CD4-positive, alpha-beta T cell treated with Interleukin-6 for 4 hours (primary cell): ENCODE measurements at places on chromosomes 12 and 14.

DNA sequence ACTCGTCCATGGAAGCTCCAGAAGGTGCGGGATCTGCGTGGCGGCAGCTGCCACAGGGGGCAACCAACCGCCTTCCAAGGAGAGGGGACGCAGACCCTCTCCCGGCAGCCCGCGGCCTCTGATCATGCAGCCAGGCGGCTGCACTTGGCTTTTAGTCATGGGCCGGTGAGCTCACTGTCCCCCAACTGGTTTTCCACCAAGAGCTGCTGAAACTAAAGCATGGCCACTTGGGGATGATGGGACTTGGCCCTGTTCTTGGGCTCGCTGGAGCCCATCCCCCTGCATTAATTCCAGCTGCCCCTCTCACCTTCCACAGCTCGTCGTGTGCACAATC, 39.1 kb downstream of the CCDC85C start:
- DNase-seq: no peak

GRCh38 chr12:3130057-3130830, 53.1 kb downstream of the TSPAN9 start:
- DNase-seq: no peak

- DNase-seq: no peak
These were observed 8.9 kb upstream of the MSRB3 start for GRCh38 chr12:65269603-65270002.

- no peak for DNase-seq
These were observed 924.5 kb downstream of the AACS start for GRCh38 chr12:125989696-125990095.

- no peak for DNase-seq
These were observed 135.4 kb downstream of the UNC79 start for GRCh38 chr14:93566065-93566693.

DNA sequence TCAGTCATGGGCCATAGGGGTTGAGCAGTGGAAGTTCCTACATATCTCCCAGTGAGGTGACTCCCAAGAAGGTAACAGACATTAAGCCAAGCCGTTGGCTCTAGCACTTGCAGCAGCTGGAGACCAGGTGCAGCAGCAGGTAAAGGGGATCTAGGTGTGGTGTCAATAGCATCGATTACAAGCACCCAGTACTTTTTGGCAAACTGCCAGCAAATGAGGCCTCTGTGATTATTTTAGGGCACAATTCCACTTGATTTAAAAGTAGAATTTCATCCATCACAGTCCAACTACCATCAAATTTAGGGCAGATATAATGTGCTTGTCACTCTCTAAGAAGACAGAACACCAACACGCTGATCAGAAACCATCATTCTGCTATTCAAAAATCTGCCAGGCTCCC, 224.1 kb upstream of the EGLN3 start:
- DNase-seq: no peak

GRCh38 chr12:153080-153746, 60.7 kb downstream of the SLC6A12 start:
- DNase-seq: peak; percentile 46

DNA sequence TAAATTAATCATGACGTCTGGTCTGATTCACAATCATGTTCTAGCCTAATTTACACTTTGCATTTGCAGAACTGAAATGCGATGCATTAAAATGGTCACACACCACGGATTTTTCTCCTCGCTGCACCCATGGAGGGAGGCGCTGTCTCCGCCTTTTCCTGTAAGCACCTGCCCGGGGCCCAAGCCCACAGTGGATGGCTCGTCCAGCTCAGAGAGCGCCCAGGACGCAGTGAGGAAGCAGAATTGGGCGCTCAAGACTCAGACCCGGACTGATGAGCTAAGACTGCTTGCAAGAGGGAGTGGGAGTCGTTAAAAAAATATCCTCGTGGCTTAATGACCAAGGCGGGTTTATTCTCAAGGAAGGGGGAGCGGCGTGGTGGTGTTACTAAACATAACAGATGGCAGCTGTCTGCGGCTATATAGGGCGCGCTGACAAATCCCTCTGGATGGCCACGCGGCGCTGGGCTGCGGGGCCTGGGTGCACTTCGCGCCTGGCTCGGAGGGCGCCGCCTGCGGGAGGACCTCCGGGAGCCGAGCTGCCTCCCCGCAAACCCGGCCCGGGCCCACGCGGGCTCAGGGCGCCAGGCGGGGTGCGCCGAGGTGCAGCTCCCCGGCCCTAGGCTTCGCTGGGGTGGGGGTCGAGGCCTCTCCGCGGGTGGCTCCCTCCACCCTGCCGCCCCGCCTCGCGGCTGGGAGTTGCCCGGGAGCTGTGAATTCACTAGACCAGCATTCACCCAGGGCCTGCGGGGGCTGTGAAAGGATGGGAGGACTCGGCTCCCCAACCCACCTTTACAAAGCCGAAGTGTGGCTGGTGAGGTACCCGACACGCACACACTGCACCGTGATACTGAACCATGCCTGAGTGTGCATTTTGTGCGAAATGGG, 78.7 kb downstream of the PPM1A start:
- peak; percentile 53 for DNase-seq

- DNase-seq: no peak
These were observed 31.9 kb upstream of the ATP2A2 start for GRCh38 chr12:110249105-110249504.

- DNase-seq: no peak
These were observed 57.3 kb upstream of the PIK3C2G start for GRCh38 chr12:18204053-18204452.

DNA sequence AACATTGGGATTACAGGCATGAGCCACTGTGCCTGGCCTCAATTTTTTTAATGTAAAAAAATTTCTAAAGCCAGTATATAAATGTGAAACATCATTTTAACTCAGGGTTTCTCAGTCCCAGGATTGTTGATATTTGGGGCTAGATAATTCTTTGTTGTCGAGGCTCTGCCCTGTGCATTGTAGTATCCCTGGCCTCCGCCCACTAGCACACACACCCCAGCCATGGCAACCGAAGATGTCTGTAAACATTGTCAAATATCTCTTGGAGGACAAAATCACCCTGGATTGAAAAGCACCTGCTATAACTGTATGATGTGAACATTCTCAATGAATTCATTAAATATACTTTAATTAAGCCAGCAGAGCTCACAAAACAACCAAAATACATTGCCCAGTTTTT, 8.4 kb upstream of the CIT start:
- DNase-seq: no peak

GRCh38 chr12:122306407-122306806, 40.1 kb upstream of the VPS33A start:
- DNase-seq: no peak

GRCh38 chr12:52024845-52025230, 18.1 kb downstream of the TAMALIN start:
- peak; percentile 71 for DNase-seq

DNA sequence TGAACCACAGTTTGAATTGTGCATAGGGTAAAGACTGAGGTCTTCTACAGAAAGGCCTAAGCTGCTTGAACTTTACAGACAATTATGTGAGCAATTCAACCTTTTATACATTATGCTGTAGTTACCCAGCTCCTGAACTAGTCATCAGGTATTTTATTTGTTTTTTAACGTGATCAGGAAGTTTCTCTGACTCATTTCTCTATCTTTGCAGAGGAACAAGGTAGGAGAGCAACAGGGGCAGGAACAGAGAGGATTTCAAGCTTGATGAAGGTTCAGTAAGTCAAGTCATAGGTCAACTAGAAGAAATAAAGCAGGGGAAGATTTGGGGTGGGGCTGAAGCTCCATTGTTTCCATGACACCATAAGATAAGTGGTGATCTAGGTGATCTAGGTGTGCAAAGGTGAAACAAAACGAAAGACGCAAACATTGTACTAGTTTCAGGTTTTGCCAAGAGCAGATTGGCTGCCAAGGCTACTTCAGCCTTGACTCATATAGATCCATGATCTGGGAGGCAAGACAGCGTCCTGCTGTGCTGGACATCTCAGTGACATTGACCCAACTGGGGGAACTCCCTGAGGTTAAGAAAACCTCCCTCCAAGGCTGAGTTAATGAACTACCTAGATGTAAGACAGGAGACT, 198.1 kb downstream of the DAD1 start:
- DNase-seq: no peak

DNA sequence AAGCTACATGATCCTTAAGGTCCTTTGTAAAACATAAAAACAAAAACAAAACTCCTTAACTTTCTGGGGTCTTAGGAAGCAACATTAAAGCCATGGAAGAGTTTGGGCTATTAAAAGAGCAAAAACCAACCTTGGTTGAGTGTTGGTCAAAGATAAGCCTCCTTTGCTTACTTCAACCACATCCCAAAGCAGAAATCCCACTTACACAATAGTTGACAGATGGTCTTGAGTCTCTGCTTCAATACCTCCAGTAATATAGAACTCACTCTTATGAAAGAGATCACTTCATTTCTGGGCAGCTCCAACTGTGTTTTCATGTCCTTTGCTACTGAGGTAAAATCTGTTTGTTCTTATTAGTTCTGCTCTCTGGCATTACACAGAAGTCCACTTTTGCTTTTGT, 125.8 kb downstream of the SLC38A4 start:
- DNase-seq: no peak

DNA sequence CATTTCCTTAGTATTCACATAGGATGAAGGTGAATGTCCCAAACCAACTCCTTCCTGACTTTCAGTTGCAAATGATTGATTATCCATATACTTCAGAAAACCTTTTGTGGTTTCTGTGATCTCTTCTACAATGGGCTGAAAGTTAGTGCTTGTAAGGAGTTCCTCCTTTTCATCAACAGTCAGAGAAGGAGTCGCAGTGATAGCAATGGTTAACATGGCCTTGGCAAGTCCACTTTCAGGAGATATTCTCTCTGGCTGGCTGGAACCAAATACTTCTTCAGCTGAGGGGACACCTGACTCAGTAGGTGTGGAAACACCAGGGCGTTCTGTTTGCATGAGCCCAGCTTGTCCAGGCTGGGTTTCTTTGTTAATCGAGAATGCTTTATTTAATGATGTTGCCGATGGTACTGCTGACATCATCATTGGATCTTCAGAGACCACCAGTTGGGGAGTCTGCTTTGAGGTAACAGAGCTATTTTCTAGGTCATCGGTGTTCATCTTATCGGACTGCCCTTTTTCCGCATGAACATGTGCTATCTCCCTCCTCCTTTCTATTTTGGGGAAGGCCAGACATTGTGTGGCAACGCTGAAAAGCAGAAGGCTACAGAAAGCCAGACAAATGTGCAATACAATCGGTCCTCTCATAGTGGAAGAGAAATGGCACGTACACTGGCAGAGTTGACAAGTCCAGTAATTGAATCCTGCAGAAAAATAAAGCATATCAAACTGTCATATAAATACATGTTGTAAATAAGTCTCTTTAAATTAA, 13.1 kb downstream of the ARMH4 start:
- DNase-seq: no peak

DNA sequence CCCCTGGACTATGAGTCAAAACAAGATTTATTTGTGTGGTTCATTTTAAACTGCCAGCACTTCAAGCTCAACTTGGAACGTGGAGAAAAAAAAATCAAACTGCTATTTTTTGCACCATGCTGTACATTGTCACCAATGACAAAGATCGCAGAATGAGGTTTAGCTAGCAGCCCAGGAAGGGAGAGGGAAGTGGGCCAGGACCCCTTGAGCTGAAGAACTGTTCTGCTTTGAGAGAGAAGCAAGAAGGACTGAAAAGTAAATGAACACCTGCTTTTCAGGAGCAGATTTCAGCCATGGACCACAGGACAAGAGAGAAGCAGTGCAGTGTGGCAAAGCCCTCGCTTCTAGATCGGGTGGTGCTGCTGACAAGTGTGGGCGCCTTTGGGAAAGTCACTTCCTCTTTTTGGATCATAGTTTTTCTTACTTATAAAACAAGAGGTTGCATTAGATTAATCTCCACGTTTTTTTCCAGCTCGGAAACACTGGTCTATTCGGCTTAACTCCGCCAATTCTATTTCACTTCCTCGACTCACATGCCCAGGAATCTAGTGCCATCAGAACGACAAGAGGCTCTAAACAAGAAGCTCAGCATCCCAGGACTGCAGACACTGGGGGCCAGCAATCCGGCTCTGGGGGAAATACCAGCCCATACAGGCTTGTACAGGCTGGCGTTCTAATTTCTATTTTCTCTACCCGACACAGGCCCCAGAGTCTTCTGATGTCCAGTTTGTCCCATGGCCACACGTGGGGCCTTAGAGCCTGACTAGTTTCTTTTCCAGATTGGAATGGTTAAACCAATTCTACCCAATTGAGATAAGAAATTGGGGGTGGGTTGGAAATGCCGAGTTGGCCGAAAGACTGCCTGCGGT, 129.9 kb downstream of the CRACR2A start:
- DNase-seq: no peak

DNA sequence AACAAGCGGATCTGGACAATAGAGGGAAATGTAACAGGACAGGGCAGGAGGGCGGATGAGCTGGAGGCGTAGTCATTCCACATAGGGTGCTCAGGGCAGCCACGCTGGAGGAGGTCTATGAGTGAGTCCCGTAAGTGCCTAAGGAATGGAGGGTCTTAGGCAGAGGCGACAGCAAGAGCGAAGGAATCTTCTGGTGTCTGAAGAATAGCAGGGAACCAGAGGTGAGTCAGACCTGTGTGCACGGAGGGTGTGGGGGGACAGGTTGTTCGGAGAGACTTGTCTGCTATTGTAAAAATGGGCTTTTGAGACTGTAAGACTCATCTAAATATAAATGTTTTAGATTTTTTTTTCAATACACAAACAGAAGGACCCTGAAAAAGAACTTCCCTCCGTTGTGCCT, 70.6 kb downstream of the SETD3 start:
- DNase-seq: no peak

GRCh38 chr12:94621662-94622359, 28.5 kb downstream of the TMCC3 start:
- DNase-seq: peak; percentile 28

GRCh38 chr12:96121271-96121711, 72.9 kb upstream of the ELK3 start:
- no peak for DNase-seq

- DNase-seq: no peak
These were observed 3.0 kb upstream of the PLXNC1 start for GRCh38 chr12:94145191-94145983.

- DNase-seq: peak; percentile 9
These were observed 1.8 kb downstream of the TBC1D30 start for GRCh38 chr12:64826234-64826633.

DNA sequence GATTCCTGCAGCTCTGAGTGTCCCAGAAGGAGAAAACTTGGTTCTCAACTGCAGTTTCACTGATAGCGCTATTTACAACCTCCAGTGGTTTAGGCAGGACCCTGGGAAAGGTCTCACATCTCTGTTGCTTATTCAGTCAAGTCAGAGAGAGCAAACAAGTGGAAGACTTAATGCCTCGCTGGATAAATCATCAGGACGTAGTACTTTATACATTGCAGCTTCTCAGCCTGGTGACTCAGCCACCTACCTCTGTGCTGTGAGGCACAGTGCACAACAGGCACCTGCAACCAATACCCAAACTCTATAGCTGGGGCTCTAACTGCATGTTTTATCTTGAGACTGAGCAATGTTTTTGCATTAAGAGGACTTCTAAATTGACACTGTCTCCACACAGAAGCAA, 379.2 kb upstream of the OR4E1 start:
- DNase-seq: peak; percentile 57
